ENCODE measurements at places on chromosomes 16 and 17. TPM values are rescaled to one million over a fixed set of nuclear protein-coding genes. Genes with fewer than 3 reads are reported as not detected.

- DNase-seq, result peak; percentile 44
Observed at GRCh38 chr17:74008196-74008595, 195.3 kb upstream of the RPL38 start.

DNA sequence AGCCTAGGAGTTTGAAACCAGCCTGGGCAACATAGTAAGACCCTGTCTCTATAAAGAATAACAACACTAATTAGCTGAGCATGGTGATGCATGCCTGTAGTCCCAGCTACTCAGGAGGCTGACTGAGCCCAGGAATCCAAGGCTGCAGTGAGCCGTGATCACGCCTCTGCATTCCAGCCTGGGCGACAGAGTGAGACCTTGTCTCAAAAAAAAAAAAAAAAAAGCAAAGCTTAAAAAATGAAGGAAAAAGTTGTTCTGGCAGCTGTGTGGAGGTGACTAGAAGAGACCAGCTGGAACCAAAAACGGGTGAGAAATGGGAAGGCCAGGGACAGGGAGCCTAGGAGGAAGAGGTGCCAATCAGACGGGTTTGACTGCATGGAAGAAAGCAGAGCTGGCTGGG lies 4.2 kb downstream of the BCL7C start:
- DNase-seq, result no peak

- no peak for DNase-seq
Observed at GRCh38 chr17:73658821-73659515, 14.7 kb upstream of the SDK2 start.

GRCh38 chr17:81207610-81208581 lies 14.9 kb downstream of the CEP131 start:
- DNase-seq, result no peak

DNA sequence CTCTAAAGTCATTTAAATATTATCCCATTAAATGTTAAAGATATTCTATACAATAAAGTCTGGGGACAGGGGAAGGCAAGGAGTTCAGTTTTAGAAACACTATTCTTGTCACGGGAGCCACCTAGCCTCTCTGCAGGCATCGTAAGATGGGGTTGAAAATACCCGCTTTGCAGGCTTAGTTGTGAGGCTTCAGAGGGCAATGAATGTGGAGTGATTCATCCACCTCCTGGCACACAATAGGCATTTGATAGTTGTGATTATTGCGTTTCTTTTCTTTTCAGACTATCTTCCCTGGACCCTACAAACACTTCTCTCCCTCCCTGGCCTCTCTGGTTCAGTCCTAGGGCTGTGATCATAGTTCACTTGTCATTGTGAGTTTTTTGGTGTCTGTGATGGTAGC lies 19.6 kb downstream of the GLP2R start:
- DNase-seq, result no peak

DNA sequence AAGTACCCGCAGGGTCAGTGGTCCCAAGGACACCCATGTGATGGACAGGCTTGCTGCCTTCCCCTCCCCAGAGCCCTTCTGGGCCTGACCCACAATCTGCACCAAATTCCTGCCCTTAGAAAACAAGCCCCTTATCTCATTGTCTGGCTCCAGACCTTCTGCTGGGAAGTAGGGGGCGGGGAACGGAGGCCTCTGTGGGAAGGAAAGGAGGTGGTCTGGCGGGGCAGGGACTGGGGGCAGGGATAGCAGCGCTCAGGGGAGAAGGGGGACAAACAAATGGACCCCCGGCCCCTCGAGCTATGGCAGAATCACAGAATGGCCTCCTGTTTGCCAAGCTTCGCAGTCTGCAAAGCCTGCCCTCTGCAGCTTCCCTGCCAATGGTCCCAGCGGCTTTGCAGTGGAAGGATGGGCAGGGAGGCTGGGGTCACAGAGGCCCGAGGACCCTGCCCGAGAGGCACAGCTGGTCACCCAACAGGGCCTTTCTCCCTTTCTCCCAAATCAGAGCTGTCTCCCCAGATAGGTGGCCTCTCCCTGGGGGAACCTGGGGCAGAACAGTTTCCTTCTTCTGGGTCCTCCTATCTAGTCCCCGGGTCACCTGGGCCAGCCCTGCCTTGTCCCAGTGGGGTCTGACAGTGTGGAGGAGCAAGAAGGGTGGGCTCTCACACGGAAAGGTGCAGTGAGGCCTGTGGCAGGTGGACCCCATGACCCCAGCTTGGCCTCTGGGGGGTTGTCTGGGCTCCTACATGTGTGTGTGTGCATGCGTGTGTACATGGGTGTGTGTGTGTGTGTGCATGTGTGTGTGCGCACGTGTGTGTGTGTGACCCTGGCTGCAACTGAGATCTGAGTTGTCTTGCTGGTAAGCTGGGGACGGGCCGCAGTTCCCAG lies 25.5 kb downstream of the TMEM235 start:
- no peak for DNase-seq

GRCh38 chr17:4886830-4887229 lies 12.5 kb upstream of the C17orf107 start:
- no peak for DNase-seq

CD300LF gene
- 1.9 TPM for total RNA-seq

SNX20 gene
- total RNA-seq, result 53.9 TPM

CSNK1D gene
- total RNA-seq, result 468 TPM

KCNH4 gene
- total RNA-seq, result 0.27 TPM

HOXB7 gene
- total RNA-seq, result 0.97 TPM

EVPLL gene
- total RNA-seq, result 0.28 TPM

KRT27 gene
- not detected for total RNA-seq
